ENCODE measurements at places on chromosomes 4 and X.

- no peaks in the 10 kb centered on the region for H3K27me3 ChIP-seq
- H3K4me1 ChIP-seq = no peaks in the 10 kb centered on the region
- no peaks in the 10 kb centered on the region for H3K36me3 ChIP-seq
- DNase-seq = no peak
- H3K27ac ChIP-seq = no peak within 1 kb of the TSS
These were observed at the start of gene SUPT20HL1 for GRCh38 chrX:24360272-24360671. TSS of gene SUPT20HL1 (plus strand) at chrX:24360639. CDS start at chrX:24362761, 2,122 bp downstream.

- peaks cover 4% of the 10 kb centered on the region for H3K4me1 ChIP-seq
- H3K36me3 ChIP-seq = no peaks in the 10 kb centered on the region
- peaks cover 81% of the 10 kb centered on the region for H3K27me3 ChIP-seq
- no peak overlapping the region for H3K27ac ChIP-seq
These were observed 2.1 kb upstream of the NSG1 start for GRCh38 chr4:4384837-4385236.

DNA sequence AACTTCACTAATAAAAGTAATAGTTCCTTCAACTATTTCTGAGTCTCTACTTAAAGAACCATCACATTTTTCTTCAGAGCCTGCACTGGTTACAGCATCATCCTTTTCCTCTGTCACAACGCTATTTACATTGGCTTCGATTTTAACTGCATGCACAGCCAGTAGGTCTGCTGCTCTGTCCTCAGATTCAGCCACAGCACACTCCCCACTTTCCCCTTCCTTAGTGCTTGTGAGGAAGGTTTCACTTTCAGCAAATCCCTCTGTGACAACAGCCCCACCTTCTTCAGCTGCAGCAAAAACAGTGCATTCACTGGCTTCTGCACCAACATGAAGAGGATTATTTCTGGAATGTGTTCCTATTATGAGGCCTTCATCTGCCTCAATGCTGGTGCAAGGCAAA is 25.7 kb downstream of the BOD1L1 start:
- H3K4me1 ChIP-seq = peaks cover 2% of the 10 kb centered on the region
- no peak overlapping the region for H3K27ac ChIP-seq
- no peaks in the 10 kb centered on the region for H3K27me3 ChIP-seq
- DNase-seq = no peak

DNA sequence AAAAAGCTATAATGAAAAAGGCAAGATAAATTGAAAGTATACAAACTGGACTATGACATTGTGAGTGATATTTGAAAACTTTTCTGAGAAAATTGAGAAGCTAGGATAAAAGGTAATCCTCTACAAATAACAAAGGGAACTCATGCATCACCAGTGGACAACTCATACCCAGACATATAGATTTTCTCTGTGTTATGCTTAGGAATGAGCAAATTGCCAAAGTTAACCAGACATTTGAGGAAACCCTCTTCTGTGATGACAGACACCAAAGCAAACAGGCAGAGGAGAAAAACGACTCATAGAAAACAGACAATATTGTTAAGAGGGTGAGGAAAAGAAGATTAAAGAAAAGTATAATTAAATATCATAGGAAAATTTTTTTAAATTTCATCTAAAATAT is 186.5 kb downstream of the MAB21L2 start:
- H3K4me3 ChIP-seq = no peak overlapping the region
- no peaks in the 10 kb centered on the region for H3K27me3 ChIP-seq
- DNase-seq = peak; percentile 17
- 0 out of 2 replicates have a peak, but pooled peaks cover 2% of the 10 kb centered on the region for H3K4me1 ChIP-seq
- no peaks in the 10 kb centered on the region for H3K36me3 ChIP-seq

GRCh38 chr4:30716681-30717207 is 3.4 kb upstream of the PCDH7 start:
- no peaks in the 10 kb centered on the region for H3K36me3 ChIP-seq
- DNase-seq = no peak
- peaks cover 2% of the 10 kb centered on the region for H3K4me1 ChIP-seq

GRCh38 chrX:130014770-130015169 is 32.3 kb downstream of the BCORL1 start:
- H3K27ac ChIP-seq = no peak overlapping the region
- peaks cover 1% of the 10 kb centered on the region for H3K27me3 ChIP-seq

- H3K4me1 ChIP-seq = no peaks in the 10 kb centered on the region
- no peaks in the 10 kb centered on the region for H3K36me3 ChIP-seq
- no peaks in the 10 kb centered on the region for H3K27me3 ChIP-seq
- H3K27ac ChIP-seq = no peak overlapping the region
- DNase-seq = no peak
- H3K4me3 ChIP-seq = no peak overlapping the region
These were observed 404.4 kb upstream of the RASGEF1B start for GRCh38 chr4:81876106-81876505.

DNA sequence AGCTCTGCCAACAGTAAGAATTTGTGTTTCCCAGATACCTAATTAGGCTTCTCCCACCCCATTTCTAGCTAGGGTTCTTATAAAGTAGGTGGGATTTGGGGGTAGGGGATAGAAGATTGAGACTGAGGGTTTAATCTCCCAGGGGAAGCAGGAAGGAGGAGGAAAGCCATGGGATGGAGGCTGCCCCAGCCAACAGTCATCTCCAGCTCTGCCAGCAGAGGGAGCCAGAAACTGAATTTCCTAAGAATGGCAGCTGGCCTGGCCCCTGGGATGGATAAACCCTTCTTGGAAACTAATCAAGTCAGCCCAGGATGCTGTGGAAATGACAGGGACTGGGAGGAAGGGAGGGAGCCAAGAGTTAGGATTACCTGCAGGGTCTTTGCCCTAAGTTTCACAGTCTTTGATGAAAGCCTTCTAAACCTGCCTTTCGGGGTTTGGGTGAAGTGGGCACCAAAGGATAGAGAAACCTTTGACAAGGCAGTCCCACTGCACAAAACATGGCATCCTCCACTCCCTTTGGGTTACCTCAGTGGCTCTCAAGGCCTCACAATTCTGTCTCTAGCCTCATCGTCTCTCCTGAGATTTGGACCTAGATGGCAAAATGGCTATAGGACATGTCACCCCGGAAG is 6.7 kb upstream of the ERCC6L start:
- peak; percentile 61 for DNase-seq
- no peak overlapping the region for H3K4me3 ChIP-seq
- H3K27me3 ChIP-seq = peaks cover 11% of the 10 kb centered on the region
- no peaks in the 10 kb centered on the region for H3K36me3 ChIP-seq

- H3K27ac ChIP-seq = peak overlapping the region; percentile 74
- H3K4me3 ChIP-seq = no peak overlapping the region
- no peaks in the 10 kb centered on the region for H3K36me3 ChIP-seq
- no peaks in the 10 kb centered on the region for H3K27me3 ChIP-seq
- peaks cover 6% of the 10 kb centered on the region for H3K4me1 ChIP-seq
These were observed 95.9 kb upstream of the RPS6KA3 start for GRCh38 chrX:20362268-20363267.

- DNase-seq = peak; percentile 88
- peaks cover 3% of the 10 kb centered on the region for H3K4me1 ChIP-seq
- no peak overlapping the region for H3K4me3 ChIP-seq
- peaks cover 1% of the 10 kb centered on the region for H3K27me3 ChIP-seq
- no peaks in the 10 kb centered on the region for H3K36me3 ChIP-seq
- no peak overlapping the region for H3K27ac ChIP-seq
These were observed 78.7 kb upstream of the MSX1 start for GRCh38 chr4:4780729-4781244.

DNA sequence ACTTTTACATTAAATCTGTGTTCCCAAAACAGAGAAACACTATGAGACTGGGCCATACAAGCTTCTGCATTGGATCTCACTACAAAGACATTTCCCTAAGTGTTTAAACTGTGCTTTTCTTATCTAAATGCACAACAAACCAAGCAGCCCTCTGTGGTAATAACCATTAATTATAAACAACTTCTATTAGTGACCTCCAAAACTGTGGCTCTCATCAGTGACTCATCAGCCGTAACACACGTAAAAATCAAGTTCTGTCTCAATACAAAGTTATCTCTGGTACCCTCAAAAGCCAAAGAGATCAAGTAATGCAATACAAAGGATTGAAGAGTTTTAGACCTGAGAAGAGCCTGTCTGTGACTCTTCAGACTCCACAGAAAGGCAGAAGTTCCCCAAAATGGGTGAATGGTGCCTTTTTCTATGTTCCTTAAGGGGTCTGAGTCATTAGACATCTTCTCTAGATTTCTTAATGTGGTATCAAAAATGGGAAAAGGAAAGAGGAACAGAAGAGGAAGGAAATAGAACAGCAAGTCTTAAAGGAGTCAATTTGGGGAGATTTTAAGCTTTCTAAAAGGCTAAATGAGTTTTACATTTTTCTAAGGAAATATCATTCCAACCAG is 189.8 kb upstream of the PPP1R2C start:
- no peaks in the 10 kb centered on the region for H3K4me1 ChIP-seq
- H3K4me3 ChIP-seq = no peak overlapping the region
- no peak overlapping the region for H3K27ac ChIP-seq
- H3K36me3 ChIP-seq = no peaks in the 10 kb centered on the region

DNA sequence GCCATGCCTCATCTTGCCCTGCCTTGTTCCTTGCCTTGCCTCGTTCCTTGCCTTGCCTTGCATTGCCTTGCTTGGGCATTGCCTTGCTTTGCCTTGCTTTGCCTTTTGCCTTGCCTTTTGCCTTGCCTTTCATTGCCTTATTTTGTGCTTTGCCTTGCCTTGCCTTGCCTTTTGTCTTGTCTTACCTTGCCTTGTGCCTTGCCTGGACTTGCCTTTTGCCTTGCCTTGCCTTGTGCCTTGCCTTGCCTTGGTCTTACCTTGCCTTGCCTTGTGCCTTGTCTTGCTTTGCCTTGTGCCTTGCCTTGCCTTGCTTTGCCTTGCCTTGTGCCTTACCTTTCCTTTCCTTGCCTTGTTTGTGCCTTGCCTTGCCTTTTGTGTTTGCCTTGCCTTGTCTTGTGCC is 88.2 kb downstream of the TAB3 start:
- H3K4me3 ChIP-seq = no peak overlapping the region
- DNase-seq = no peak
- no peaks in the 10 kb centered on the region for H3K27me3 ChIP-seq
- H3K27ac ChIP-seq = no peak overlapping the region
- no peaks in the 10 kb centered on the region for H3K4me1 ChIP-seq

GRCh38 chr4:128155231-128155855 is 94.2 kb downstream of the LARP1B start:
- peaks cover 6% of the 10 kb centered on the region for H3K4me1 ChIP-seq
- H3K4me3 ChIP-seq = no peak overlapping the region
- peaks cover 7% of the 10 kb centered on the region for H3K36me3 ChIP-seq
- no peak for DNase-seq

DNA sequence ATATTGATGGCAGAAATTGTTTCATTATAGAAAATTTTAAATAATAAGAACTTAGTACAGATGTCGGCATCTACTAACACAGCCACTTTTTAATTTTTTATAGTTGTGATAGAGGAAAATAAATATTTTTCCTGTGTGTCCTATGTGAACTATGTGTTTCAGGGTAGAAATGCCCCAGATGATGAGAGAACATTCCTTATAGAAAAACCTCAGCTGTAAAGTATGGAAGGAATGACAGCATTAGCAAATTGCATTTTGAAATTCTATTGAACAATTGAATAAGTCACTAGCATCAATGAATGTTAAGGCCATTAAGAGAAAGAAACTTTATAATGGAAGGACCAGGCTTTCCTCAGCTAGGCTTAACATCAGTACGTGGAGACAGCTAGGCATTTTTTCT is 149.2 kb downstream of the CFAP299 start:
- no peak overlapping the region for H3K27ac ChIP-seq
- no peaks in the 10 kb centered on the region for H3K27me3 ChIP-seq
- H3K36me3 ChIP-seq = no peaks in the 10 kb centered on the region
- DNase-seq = peak; percentile 50

DNA sequence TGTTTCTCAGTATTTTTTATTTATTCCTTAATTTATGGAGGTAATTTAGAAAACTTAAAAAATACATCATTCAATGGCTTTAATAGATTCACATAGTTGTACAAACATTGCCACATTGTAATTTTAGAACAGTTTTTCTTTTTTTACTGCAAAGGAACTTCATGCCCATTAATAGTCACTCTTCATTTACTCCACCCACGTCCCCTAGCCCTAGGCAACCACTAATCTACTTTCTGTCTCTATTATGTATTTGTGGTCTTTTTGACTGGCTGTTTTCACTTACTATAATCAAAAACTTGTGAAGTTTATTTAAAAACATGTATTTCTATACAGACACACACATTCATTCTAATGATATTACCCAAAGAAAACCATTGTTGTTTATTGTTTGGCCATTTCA is 664.8 kb downstream of the GRID2 start:
- no peaks in the 10 kb centered on the region for H3K36me3 ChIP-seq
- DNase-seq = no peak
- no peak overlapping the region for H3K4me3 ChIP-seq
- no peak overlapping the region for H3K27ac ChIP-seq
- no peaks in the 10 kb centered on the region for H3K27me3 ChIP-seq
- peaks cover 2% of the 10 kb centered on the region for H3K4me1 ChIP-seq

- H3K4me3 ChIP-seq = no peak overlapping the region
- peak; percentile 63 for DNase-seq
- no peak overlapping the region for H3K27ac ChIP-seq
These were observed 266.2 kb upstream of the LDB2 start for GRCh38 chr4:17164666-17165065.

GRCh38 chrX:43269201-43269600 is 386.9 kb upstream of the MAOA start:
- H3K4me1 ChIP-seq = no peaks in the 10 kb centered on the region
- H3K27ac ChIP-seq = no peak overlapping the region
- no peak overlapping the region for H3K4me3 ChIP-seq
- no peaks in the 10 kb centered on the region for H3K36me3 ChIP-seq
- H3K27me3 ChIP-seq = no peaks in the 10 kb centered on the region

- peaks cover 16% of the 10 kb centered on the region for H3K36me3 ChIP-seq
- no peaks in the 10 kb centered on the region for H3K27me3 ChIP-seq
- no peaks in the 10 kb centered on the region for H3K4me1 ChIP-seq
- no peak for DNase-seq
- no peak overlapping the region for H3K27ac ChIP-seq
- no peak overlapping the region for H3K4me3 ChIP-seq
These were observed 92.0 kb upstream of the CLCN4 start for GRCh38 chrX:10064736-10065135.

DNA sequence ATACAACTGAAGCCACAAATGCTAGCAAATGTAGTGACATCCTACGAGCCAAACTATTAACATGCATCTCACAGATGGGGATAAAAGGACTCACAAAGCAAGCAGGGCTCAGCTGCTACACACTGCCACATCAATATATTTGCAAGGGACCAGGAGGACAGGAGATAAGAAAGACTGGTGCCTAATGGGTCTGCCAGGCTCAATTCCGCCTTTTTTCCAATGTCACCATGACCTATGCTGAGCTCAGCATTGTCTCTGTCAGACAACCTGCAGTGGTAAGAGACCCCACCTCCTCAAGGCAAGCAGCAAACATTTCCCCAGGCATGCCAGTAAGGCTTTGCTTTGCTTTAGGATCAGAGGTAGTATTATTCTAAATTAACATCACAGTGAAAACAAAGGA is 435 bp downstream of the DCX start:
- no peak overlapping the region for H3K27ac ChIP-seq
- DNase-seq = no peak
- H3K4me1 ChIP-seq = no peaks in the 10 kb centered on the region
- H3K27me3 ChIP-seq = peaks cover 6% of the 10 kb centered on the region
- no peak overlapping the region for H3K4me3 ChIP-seq

All from IMR-90 (cell line).